ENCODE measurements at places on chromosomes 4 and X.

DNA sequence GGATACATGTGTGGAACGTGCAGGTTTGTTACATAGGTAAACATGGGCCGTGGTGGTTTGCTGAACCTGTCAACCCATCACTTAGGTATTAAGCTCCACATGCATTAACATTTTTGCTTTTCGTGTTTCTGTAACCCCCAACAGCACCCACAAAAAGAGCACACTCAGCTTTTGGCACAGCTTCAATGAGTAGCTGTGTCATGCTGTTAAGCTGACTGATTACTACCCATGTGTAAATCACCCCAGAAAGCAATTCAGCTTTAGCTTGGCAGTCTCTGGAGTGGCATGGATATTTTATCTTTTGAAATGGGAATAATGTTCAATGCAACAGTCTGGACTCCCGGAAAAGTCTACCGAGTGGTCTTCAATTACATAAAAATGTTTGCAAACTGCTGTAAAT, 734.3 kb downstream of the STIM2 start:
- no peak for DNase-seq

GRCh38 chr4:37917388-37917787, 26.5 kb downstream of the TBC1D1 start:
- no peak for DNase-seq

- DNase-seq, result no peak
These were observed 6.1 kb upstream of the EFHC2 start for GRCh38 chrX:44349561-44349960.

DNA sequence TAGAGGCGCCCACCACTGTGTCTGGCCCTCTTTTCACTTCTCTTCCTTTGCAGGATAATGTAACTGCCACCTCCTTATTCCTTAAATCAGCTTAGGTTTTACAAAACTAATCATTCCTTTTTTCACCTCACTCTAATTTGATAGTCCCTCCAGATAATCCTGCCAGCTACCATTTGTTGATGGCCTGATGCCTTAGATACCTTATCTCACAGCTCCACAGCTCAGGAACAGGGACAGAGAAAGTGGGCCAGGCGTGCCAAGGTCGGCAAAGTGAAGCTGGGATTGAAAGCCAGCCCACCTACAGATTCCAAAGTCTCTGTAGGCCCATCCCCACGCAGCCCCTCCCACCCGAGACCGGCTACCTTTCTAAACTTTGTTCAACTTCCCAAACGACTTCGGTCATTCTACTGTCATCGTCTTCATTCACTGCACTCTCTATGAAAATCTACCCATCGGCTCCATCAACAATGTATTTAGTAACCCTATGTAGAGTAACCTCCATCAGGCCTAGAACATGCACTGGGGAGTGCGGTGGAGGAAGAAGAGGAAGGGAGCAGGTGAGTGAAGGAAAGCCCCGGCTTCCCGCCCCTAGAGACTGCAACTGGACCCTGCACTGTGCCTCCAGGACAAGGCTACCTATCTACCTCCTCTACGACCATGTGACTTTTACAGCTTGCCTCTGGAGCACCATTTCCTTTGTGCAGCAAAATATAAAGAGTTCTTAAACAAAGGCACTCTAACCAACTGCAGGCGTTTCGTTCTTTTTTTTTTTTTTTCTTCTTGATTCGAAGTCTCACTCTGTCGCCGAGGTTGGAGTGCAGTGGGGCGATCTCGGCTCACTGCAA, 1.5 kb downstream of the CASP6 start:
- peak; percentile 25 for DNase-seq

DNA sequence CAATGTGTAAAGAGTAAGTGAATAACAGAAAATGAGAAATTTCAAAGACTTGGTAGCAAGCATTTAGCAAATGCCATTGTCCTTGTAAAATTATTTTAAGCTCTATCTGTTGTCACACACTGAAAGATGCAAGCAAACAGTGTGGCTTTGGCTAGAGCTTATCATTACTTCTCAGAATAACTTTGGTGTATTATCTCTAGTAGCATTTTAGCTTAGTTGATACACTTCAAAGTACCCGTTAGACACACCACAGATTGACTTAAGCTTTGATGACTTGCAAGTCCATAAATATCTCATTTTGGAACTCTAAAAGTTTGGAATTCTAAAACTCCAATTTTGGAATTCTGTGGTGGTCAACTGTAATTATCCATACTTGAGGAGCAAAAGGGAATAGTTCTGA, 98.6 kb downstream of the PDLIM5 start:
- peak; percentile 39 for DNase-seq

DNA sequence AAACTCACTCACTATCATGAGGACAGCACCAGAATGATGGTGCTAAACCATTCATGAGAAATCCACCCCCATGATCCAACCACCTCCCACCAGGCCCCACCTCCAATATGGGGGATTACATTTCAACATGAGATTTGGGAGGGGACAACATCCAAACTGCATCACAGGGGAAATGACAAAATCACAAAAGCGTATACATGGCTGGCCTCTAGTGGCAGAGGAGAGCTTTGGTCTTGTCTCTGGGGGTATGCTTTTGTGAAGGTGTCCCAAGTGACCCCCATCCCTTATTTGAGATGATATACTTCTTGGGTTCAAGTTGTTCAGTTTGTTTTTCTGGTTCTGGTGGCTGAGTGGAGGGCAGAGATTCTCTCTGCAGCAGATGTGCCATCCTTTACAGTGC, 8.5 kb upstream of the SETD7 start:
- DNase-seq, result no peak

DNA sequence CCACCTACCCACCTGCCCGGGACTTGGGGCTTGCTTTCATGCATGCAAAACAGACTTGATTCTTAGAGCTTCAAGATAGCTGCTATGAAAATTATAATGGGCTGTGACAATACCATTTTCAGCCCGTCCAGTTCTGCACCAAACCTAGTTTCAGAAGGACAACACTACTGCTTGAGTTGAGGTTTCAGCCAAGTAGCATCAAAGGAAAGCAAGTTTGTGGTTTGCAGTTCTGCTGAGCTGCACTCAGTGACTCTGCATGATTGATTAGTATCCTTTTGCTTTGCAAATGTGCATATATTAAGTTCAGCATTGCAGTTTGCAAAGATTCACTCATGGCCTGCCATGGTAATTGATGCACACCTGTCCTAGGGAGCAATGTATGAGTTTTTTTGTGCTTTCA, 442.7 kb downstream of the RPA4 start:
- no peak for DNase-seq

DNA sequence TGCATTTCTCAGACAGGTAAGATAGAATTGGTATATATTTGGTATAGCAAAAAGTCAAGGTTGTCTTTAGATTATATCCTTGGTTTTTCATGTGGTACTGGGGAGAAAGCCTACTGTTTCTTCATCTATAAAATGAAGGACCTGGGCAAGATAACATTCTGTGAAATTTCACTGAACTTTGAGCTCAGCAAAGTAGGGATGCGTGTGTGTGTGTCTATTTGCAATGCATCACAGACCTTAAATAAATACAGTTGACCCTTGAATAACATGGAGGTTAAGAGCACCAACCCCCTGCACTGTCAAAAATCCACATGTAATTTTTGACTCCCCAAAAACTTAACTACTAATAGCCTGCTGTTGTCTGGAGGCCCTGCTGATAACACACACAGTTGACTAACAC, 25.2 kb downstream of the TET2 start:
- no peak for DNase-seq

GRCh38 chr4:70505151-70505748, 13.1 kb upstream of the AMTN start:
- DNase-seq, result peak; percentile 55

GRCh38 chrX:104922206-104922621, 298.3 kb downstream of the TEX13A start:
- peak; percentile 68 for DNase-seq

GRCh38 chr4:140162596-140162995, 8.6 kb upstream of the MAML3 start:
- no peak for DNase-seq

DNA sequence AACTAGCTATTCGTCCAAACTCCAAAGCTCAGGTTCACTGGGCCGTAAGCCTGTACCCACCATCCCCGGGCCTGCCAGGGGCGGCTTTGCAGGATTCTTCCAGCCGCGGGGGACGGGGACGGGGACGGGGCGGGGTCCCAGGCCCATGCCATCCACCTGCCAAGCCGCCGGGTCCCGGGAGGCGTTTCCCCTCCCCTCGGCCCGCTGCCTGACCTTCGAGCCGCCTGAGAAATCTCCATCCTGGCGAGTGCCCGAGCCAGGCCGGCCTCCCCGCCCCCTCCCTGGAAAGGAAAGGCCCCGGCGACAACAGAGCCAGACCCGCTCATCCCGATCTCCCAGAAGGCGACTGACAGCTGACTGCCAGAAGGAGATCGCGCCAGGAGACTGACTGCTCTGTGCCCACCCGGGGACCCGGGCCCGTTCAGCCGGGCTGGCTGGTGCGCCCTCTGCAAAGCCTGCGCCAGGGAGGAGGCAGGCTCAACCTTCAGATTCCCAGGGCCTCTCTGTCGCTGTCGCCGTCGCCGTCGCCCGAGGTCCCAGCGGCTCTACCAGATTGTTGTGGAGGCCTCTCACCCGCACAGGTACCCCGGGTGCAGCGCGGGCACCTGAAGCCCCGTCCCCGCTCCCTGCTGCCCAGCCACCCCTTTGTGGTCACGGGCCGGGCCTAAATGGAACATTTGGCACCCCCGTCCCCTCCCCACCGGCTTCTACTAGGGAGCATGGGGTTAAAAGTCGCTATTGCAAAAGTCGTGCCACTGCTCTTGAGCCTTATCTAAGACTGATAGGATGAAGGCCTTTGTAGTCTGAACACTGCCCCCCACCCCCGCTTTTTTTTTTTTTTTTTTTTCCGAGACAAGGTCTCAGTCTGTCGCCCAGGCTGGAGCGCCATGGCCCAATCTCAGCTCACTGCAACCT, at the start of gene RGN:
TSS of gene RGN (plus strand) at position 315 of the 915 bp plus-strand sequence. CDS start 2,702 bp downstream, outside the sequence.
- no peak for DNase-seq

DNA sequence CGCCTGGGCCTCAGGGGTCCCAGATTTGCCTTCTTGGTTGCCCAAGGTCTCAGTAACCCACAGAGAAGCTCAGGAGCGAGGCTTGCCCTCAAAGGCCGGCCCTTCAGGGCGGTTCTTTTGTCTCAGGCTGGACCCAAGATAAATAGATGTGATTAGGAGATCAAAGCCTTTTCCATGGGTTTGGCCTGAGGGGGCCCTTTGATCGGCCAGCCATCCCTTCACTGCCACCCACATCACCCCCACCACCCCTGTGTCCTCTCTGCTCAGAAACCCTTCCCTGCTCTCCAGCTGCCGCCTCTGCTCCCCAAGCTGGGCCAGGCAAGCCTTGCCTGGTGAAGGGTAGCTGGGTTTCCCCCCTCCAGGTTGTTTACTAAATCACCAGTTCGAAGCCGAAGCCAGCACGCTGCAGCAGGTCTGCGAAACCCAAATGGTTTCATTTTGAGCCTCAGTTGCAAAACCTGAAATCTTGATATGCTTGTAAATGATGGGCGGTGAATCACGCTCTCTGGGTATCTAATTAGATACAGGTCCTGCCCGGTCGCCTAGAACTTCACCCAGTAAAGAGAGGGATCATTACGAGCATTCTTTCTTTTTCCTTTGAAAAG, 202.6 kb upstream of the BCOR start:
- DNase-seq, result no peak

- DNase-seq, result no peak
These were observed 1057.9 kb downstream of the FAT4 start for GRCh38 chr4:126372634-126373033.

GRCh38 chr4:175326796-175327195, 408.6 kb downstream of the ADAM29 start:
- no peak for DNase-seq

DNA sequence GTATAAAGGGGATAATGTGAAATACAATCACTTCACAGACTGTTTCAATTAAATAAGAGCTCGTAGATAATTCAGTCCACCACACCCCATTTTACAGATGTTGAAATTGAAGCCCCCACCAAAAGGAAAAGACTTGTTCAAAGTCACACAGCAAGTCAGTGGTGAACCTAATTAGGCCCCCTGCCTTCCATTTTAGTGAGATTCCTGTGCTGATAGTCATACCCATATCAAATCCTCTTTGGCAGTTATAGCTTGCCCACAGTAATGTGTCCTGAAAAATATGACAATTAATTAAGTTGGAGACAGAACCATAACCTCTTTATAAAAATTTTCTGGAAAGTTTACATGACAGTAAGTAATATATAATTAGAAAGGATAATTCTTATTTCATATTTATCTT, 58.0 kb downstream of the AR start:
- no peak for DNase-seq

DNA sequence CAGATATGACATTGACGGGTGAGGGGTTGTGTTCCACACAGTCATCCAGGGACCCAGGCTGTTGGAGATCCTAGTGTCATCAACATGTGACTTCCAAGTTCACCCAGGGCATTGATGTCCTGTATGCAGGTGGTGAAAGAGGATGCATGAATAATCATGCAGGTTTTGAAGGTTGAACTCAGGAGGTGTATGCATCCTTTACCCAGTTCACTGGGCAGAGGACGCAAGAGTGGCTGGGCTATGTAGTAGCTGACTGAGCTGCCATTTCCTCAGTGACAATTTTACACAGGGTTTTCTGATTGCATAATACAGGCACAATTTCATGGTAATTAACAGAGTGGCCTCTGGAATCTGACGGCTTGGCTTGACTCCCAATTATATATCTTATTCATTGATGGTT, 323.0 kb downstream of the HS3ST1 start:
- DNase-seq, result no peak

- no peak for DNase-seq
These were observed 47.8 kb downstream of the SEPSECS start for GRCh38 chr4:25112366-25112994.

DNA sequence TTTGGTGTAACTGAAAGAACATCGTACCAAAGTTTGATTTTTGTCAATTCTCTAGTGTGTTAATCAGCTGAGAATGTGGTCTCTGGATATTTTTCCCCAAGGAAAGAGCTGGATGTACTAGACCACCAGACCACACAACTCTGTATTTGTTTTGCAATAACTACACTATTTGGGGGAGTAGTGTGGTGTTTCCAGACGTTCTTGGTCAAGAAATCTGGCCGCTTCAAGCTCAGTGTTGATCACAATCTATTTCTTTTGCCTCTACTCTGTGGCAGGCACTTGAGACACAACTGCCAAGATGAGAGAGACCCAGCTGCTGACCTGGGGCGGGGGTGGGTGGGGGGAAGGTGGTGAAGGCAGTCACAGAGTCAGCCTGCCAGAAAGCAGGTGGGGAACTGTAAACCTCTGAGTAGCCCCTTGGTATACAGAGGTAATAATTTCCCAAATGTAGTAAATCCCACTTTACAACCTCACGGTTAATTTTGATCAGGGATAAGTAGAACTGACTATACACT, 30.6 kb downstream of the PTTG2 start:
- no peak for DNase-seq

DNA sequence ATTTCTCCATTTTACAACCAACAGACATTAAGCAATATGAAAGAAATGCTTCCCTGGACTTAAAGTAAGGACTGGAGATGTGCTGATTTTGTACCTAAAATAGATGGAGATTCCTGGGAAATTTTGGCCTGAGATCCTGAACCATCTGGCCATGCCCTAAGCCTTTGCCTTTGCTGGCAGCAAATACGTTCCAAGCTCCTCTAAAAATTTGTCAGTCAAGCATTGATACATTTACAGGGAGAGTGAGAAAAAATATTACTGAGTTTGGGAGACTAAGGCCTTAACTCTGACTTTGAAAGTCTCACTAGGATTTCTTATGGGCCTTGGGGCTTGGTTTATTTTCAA, 63.9 kb downstream of the FHDC1 start:
- DNase-seq, result no peak

Data from K562 (cell line).